ENCODE measurements at places on chromosomes 5 and 9.

- no peaks in the 10 kb centered on the region for H3K36me3 ChIP-seq
- no peaks in the 10 kb centered on the region for H3K27me3 ChIP-seq
- H3K4me1 ChIP-seq, result no peaks in the 10 kb centered on the region
- peak; percentile 67 for DNase-seq
- no peak overlapping the region for H3K27ac ChIP-seq
These were observed 49.4 kb upstream of the GRIN3A start for GRCh38 chr9:101787891-101788290.

- DNase-seq, result no peak
- H3K4me3 ChIP-seq, result no peak overlapping the region
- no peaks in the 10 kb centered on the region for H3K36me3 ChIP-seq
- H3K4me1 ChIP-seq, result no peaks in the 10 kb centered on the region
- H3K27ac ChIP-seq, result no peak overlapping the region
- no peaks in the 10 kb centered on the region for H3K27me3 ChIP-seq
These were observed 532.7 kb downstream of the SEMA5A start for GRCh38 chr5:9013147-9013546.

- H3K4me1 ChIP-seq, result no peaks in the 10 kb centered on the region
- H3K36me3 ChIP-seq, result peaks cover 28% of the 10 kb centered on the region
- DNase-seq, result no peak
- H3K4me3 ChIP-seq, result no peak overlapping the region
These were observed 12.1 kb downstream of the NOL8 start for GRCh38 chr9:92312887-92313623.

- DNase-seq, result no peak
- no peaks in the 10 kb centered on the region for H3K4me1 ChIP-seq
- H3K36me3 ChIP-seq, result no peaks in the 10 kb centered on the region
- H3K27ac ChIP-seq, result no peak overlapping the region
- H3K27me3 ChIP-seq, result no peaks in the 10 kb centered on the region
- no peak overlapping the region for H3K4me3 ChIP-seq
These were observed 247.7 kb upstream of the RFX3 start for GRCh38 chr9:3773362-3774060.

- H3K27ac ChIP-seq, result no peak overlapping the region
- no peak overlapping the region for H3K4me3 ChIP-seq
- H3K36me3 ChIP-seq, result peaks cover 7% of the 10 kb centered on the region
- no peak for DNase-seq
- peaks cover 3% of the 10 kb centered on the region for H3K4me1 ChIP-seq
These were observed 4.0 kb downstream of the TUT7 start for GRCh38 chr9:86350006-86350760.

DNA sequence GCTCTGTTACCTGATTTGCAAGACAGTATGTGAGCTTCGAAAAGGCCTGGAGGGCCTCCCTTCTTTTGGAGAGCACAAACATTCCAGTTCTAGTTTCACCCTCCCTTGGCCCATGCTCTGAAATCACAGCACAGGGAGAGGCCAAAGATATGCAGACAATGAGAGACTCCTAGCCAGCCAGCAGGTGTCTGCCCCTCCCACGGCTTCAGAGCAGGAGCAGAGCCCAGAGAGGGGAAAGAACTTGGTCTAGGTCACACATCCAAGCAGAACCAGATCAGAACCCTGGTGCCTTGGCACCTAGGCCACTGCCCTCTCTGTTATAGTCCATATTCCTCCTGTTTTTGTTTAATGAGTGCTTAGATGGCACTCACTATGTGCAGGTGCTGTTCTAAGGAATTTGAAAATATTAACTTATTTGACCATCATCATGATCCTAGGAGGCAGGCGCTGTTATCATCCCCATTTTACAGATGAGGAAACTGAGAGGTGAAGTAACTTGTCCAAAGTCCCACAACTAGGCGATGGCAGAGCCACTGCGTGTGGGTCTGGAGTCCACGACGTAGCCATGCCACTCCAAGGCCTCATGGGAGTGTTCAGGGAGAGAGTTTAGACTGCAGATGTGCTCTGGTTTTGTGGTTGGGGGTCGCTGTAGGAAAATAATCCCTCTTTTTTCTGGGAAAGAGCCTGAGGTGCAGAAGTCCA lies 27.2 kb downstream of the TMOD1 start:
- peak overlapping the region; percentile 29 for H3K27ac ChIP-seq
- no peak for DNase-seq
- peaks cover 11% of the 10 kb centered on the region for H3K4me1 ChIP-seq
- H3K27me3 ChIP-seq, result no peaks in the 10 kb centered on the region
- peaks cover 8% of the 10 kb centered on the region for H3K36me3 ChIP-seq
- no peak overlapping the region for H3K4me3 ChIP-seq

GRCh38 chr9:33867747-33868439 lies 50.9 kb downstream of the UBE2R2 start:
- peak overlapping the region; percentile 52 for H3K27ac ChIP-seq
- DNase-seq, result no peak
- H3K4me3 ChIP-seq, result no peak overlapping the region
- H3K27me3 ChIP-seq, result no peaks in the 10 kb centered on the region

DNA sequence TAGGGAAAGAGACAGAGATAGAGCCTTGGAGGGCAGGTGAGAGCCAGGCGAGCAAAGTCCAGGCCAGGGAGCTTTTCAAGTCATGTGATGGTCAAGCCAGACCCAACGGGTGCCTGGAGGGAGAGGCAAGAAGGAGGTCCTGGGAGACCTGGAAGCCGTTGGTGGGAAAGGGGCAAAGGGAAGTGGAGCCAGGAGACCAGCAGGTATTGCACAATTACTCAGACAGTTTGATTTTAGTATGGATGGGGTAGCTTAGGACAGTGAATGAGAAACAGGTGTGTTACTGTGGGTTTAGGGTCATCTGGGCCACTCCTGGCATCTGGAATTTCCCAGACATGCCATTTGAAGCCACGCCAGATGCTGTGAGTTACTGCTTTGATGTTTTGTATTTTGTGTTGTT lies 5.1 kb downstream of the SECISBP2 start:
- H3K27ac ChIP-seq, result no peak overlapping the region
- peaks cover 14% of the 10 kb centered on the region for H3K36me3 ChIP-seq
- DNase-seq, result no peak
- H3K4me3 ChIP-seq, result no peak overlapping the region
- H3K27me3 ChIP-seq, result no peaks in the 10 kb centered on the region
- peaks cover 4% of the 10 kb centered on the region for H3K4me1 ChIP-seq

DNA sequence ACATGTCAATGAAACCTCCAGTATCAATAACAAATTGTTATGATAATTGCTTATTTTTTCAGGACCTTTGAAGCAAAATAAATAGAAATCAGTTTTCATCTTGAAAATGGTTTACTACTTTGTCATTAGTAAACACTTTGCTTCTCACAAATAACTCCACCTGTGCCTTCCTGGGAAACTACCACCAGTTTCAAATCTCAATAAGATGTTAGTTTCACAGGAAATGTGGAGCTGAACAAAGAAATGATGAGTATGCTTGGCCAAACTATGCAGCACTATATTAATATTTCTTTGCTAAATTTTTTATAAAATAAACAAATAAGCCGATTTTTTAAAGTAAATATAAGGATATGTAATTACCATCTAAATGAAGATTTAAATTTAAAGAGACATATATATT lies 221.5 kb upstream of the HAPLN1 start:
- no peaks in the 10 kb centered on the region for H3K4me1 ChIP-seq
- H3K36me3 ChIP-seq, result no peaks in the 10 kb centered on the region
- no peaks in the 10 kb centered on the region for H3K27me3 ChIP-seq
- H3K27ac ChIP-seq, result no peak overlapping the region
- no peak for DNase-seq

- H3K27ac ChIP-seq, result no peak overlapping the region
- no peak for DNase-seq
- no peaks in the 10 kb centered on the region for H3K27me3 ChIP-seq
- H3K4me3 ChIP-seq, result no peak overlapping the region
- no peaks in the 10 kb centered on the region for H3K36me3 ChIP-seq
These were observed 354.2 kb downstream of the ARL15 start for GRCh38 chr5:53956196-53956595.

GRCh38 chr9:123360161-123361085 lies 4.4 kb downstream of the CRB2 start:
- peak; percentile 52 for DNase-seq
- H3K4me1 ChIP-seq, result peaks cover 83% of the 10 kb centered on the region
- H3K27me3 ChIP-seq, result no peaks in the 10 kb centered on the region
- H3K27ac ChIP-seq, result peak overlapping the region; percentile 40
- peaks cover 22% of the 10 kb centered on the region for H3K36me3 ChIP-seq

GRCh38 chr9:112120439-112120925 lies 54.6 kb downstream of the SUSD1 start:
- H3K36me3 ChIP-seq, result peaks cover 12% of the 10 kb centered on the region
- H3K4me3 ChIP-seq, result no peak overlapping the region
- no peak for DNase-seq
- no peaks in the 10 kb centered on the region for H3K4me1 ChIP-seq
- H3K27ac ChIP-seq, result no peak overlapping the region

DNA sequence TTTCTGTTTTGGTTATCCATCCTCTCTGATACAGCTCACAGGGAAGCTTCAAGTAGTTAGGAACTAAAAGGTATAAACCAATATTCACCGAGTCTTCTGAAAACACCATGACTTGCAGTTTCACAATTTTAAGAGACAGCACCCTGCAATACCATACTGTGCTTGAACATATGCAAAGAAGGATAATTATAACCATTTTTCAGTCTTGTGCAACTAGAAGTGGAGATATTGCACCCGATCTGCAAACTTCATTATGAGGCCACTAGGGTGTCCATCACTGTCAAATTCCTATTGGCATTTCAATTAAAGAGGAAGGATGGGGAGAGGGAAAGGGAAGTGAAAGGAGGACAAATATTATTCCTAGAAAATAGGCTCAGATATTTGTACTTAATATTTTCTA lies 32.4 kb upstream of the CEP120 start:
- DNase-seq, result no peak
- H3K27ac ChIP-seq, result no peak overlapping the region
- H3K27me3 ChIP-seq, result no peaks in the 10 kb centered on the region
- H3K36me3 ChIP-seq, result no peaks in the 10 kb centered on the region
- H3K4me3 ChIP-seq, result no peak overlapping the region

- no peaks in the 10 kb centered on the region for H3K36me3 ChIP-seq
- no peaks in the 10 kb centered on the region for H3K27me3 ChIP-seq
- H3K27ac ChIP-seq, result no peak overlapping the region
- H3K4me3 ChIP-seq, result no peak overlapping the region
- peaks cover 4% of the 10 kb centered on the region for H3K4me1 ChIP-seq
These were observed 31.6 kb downstream of the ATP6V0E1 start for GRCh38 chr5:173015192-173015591.

DNA sequence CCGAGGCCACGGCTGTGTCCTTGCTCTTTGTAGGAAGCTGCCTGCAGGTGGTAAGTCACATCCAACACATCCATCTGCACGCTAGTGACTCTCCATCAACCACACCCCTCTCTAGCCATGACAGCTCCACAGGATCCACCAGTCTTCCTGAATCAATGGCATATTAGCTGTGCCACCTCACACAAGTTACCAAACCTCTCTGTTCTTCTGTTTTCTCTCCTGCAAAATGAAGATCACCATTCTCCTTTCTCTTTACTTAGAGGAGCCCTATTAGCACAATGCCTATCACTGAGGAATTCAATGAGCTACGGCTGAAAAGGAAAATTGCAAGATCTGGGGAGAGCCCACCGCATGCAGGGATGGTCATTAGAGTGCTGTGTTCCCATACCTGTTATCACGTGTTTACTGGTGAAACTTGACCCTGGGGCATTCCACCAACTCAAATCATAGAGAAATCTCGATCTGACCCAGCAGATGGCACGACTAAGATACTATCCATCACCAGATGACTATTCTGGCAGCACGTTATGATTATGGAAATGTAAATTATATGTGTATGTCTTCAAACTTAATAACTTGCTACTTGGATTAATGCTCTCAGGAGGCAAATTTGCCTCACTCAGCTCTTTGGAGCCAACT lies 20.9 kb downstream of the WHRN start:
- no peak overlapping the region for H3K4me3 ChIP-seq
- no peaks in the 10 kb centered on the region for H3K4me1 ChIP-seq
- DNase-seq, result peak; percentile 50
- peaks cover 5% of the 10 kb centered on the region for H3K36me3 ChIP-seq

GRCh38 chr5:16051246-16051755 lies 128.3 kb downstream of the MARCHF11 start:
- H3K36me3 ChIP-seq, result no peaks in the 10 kb centered on the region
- H3K27ac ChIP-seq, result no peak overlapping the region
- DNase-seq, result no peak
- H3K4me1 ChIP-seq, result no peaks in the 10 kb centered on the region
- H3K4me3 ChIP-seq, result no peak overlapping the region

DNA sequence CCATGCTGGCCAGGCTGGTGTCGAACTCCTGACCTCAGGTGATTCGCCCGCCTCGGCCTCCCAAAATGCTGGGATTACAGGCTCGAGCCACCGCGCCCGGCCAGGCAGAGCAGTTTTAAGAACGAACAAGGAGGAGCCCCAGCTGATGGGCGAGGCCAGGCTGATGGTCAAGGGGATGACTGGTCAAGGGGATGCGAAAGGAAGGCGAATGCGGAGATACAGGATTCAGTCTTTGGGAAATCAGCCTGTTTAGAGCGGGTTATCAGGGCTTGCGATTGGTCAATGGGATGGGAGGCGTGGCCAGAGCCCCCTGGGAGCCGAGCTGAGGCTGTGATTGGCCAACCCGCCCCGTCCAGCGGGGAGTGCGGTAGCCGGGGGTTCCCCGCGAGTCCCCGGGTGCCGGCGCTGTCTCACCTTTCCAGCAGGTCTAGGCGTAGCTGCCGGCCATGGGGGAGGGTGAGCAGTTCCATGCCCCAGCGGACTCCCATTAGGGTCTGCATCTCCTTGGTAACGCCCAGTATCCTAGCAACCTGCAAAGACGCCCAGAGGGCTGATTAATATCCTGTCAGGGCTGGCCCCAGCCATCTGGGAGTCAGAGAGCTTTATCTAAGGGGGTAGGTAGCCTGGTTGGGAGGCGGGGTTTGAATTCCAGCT lies 7.5 kb upstream of the TOR2A start:
- H3K27ac ChIP-seq, result peak overlapping the region; percentile 10
- DNase-seq, result peak; percentile 94
- H3K27me3 ChIP-seq, result no peaks in the 10 kb centered on the region
- peaks cover 21% of the 10 kb centered on the region for H3K4me1 ChIP-seq
- H3K36me3 ChIP-seq, result peaks cover 55% of the 10 kb centered on the region

DNA sequence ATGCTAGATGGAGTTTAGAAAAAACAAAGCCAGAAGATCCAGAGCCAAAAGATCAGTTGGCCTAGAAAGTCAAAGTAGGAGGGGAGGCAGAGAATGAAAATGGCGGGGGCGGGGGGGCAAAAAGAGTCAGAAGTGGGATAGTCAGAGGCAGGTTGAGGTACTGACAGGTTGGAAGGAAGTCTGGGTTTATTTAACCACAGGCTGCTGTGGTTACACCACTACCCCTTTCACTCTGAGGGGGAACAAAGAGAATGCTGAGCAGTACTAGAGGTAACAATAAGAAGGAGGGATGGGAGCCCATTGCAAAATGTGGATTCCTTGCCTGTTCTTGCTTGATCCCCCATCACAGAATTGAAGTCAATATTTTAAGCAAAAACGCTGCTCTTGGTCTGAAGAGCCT lies 111.8 kb downstream of the CAVIN4 start:
- H3K36me3 ChIP-seq, result no peaks in the 10 kb centered on the region
- H3K27ac ChIP-seq, result no peak overlapping the region
- no peaks in the 10 kb centered on the region for H3K27me3 ChIP-seq
- no peak for DNase-seq

- no peak for DNase-seq
- no peaks in the 10 kb centered on the region for H3K27me3 ChIP-seq
- H3K4me3 ChIP-seq, result no peak overlapping the region
- peaks cover 95% of the 10 kb centered on the region for H3K36me3 ChIP-seq
- H3K27ac ChIP-seq, result no peak overlapping the region
These were observed 18.2 kb downstream of the HNRNPH1 start for GRCh38 chr5:179605026-179605833.

- no peak overlapping the region for H3K27ac ChIP-seq
- H3K27me3 ChIP-seq, result no peaks in the 10 kb centered on the region
- peak; percentile 92 for DNase-seq
- no peaks in the 10 kb centered on the region for H3K36me3 ChIP-seq
These were observed 100.4 kb downstream of the TRIM36 start for GRCh38 chr5:115069087-115069968.

Data from spinal cord (tissue), 10 donors.